ENCODE measurements at places on chromosomes 5 and 9.

DNA sequence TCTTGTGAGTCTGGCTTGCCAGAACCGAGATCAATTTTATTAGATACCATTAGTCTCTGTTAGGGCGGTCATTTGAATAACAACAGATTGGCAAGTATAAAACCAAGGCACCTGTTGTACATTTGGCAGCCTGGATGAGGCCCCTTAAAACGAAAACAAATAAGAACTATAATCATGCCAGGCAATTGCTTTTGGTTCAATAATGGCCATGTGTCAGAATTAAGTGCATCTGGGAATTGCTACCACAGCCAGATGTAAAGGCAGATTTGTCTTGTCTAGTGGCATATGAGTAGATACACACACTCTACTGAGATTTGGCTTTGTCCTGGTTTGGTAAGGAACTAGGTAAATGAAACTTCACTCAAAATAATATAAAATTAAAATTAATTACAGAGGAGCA is 1046.2 kb upstream of the DMAC1 start:
- no peak for DNase-seq

DNA sequence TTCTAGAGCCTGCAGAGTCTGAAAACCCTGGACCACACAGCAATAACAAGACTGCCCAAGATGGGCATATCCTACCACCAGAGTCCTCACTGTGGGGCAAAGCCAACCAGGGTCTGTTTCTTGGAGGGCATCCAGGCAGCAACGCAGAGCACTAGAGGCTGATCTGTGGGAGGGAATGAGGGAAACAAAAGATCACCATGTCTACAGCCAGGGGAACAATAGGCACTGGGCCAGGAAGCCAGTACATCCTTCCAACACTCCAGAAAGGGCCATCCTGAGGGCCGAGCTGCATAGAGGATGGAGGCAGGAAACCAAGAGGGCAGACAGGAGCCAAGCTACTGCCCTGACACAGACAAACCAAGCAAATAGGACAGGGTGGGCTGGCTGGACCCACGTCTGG is 416.1 kb upstream of the IRX4 start:
- no peak for DNase-seq

- no peak for DNase-seq
Observed at GRCh38 chr5:74556631-74557595, 83.6 kb downstream of the ENC1 start.

GRCh38 chr5:88829054-88829453 is 53.9 kb downstream of the MEF2C start:
- no peak for DNase-seq

DNA sequence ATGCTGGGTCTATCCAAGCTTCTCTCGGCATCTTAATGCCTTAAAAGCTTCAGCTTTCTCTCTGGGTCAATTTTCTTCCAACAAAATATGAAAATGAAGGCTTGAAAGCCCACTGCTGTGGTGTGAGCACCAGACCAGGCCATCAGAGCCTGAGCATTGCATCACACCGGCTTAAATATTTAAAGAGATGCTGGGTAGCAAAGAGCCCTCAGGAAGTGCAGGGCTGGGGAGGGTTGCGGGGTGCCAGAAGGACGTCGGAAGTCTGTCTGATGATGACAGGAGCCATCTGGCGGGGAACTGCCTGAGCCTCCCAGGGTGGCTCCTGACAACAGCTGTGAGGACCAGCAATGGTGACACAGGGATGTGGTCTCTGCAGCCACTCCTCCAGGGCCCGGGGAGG is 185.5 kb downstream of the OLFM1 start:
- no peak for DNase-seq

DNA sequence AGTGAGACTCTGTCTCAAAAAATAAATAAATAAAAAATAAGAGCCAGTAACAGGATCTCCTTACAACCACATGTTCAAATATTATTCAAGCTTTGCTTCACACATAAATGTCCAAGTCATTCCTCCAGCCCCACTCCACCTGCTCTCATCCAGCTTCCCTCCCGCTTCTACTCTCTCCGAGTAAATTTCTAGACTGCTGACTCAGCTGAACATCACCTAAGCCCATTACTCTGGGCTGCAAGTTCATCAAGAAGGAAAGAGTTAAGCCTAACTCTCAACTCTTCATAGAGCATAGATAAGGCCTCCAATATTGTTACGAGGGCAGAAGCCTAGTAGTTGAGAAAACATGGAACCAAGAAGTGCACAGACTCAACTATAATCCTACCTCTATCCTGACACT is 300.2 kb downstream of the FBXL17 start:
- DNase-seq, result no peak

GRCh38 chr5:66987949-66988838 is 208.4 kb downstream of the CD180 start:
- no peak for DNase-seq

DNA sequence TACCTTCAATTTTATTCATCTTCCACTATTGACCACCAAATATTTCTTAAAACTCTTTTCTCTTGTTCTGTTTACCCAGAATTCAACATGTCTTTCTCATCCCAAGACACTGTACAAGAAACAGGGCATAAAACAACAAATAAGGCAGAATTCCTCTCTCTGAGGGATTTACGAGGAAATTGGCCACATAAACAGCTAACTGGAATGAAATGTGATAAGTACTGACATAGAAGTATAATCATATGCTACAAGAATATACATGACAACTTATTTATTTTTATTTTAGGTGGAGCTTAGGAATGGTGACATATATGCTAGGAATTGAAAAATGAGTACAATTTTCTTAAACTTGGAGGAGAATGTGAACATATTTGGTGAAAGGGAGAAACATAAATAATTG is 48.8 kb upstream of the FBN2 start:
- DNase-seq, result no peak

GRCh38 chr5:90562341-90562740 is 3.7 kb downstream of the ADGRV1 start:
- DNase-seq, result no peak

GRCh38 chr9:70263421-70263820 is 4.6 kb downstream of the SMC5 start:
- no peak for DNase-seq

GRCh38 chr9:115442054-115442453 is 324.1 kb upstream of the TNC start:
- no peak for DNase-seq

DNA sequence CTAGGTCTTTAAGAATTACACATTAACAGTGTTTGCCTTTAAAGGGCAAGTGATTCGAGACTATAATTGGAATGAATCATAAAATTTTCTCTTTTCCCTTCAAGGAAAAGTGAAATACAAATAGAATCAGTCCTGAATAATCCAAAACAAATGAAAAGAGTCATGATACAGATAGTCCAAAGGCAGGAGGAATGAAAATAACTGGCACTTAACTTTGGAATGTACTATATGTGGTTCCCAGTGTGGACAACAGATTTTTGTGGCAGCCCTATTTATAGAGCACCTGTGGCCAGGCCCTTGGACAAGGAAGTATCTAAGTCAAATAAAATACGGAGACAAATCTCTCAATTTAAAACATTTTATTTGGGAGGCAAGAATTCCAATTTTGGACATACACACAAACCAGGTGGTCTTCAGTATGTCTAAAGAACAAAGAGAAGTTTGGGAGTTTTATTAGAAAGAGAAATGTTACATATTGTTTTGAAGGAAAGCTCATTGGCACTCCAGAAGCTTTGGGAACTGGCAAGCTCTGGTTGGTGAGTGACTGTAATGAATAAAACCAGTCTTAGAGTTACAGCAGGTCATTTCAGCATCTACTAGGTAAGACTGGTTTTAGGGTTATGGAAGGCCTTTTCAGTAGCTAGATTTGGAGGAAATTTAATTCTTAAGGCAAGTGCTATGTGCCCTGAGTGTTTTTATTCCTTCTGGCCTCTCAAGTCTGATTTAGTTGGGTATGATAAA is 116.0 kb upstream of the PAM start:
- no peak for DNase-seq

DNA sequence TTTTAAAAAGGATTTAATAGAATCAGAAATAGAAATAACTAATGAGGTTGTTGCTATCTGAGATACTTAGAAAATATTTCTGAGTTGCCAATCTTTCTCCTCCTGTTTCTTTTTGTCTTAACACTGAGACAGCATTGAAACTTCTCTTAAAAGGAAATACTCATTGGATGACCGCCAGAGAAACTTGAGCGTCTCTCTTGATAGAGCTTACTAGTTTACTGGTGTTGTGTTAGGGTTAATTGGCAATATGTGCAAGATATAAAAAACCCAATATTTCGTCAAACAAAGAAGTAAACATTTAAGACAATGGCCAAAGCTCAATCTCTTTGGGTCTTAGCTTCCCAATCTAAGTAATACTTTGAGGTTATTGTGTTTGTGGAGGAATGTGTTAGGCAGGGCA is 176.4 kb upstream of the CHD1 start:
- no peak for DNase-seq

DNA sequence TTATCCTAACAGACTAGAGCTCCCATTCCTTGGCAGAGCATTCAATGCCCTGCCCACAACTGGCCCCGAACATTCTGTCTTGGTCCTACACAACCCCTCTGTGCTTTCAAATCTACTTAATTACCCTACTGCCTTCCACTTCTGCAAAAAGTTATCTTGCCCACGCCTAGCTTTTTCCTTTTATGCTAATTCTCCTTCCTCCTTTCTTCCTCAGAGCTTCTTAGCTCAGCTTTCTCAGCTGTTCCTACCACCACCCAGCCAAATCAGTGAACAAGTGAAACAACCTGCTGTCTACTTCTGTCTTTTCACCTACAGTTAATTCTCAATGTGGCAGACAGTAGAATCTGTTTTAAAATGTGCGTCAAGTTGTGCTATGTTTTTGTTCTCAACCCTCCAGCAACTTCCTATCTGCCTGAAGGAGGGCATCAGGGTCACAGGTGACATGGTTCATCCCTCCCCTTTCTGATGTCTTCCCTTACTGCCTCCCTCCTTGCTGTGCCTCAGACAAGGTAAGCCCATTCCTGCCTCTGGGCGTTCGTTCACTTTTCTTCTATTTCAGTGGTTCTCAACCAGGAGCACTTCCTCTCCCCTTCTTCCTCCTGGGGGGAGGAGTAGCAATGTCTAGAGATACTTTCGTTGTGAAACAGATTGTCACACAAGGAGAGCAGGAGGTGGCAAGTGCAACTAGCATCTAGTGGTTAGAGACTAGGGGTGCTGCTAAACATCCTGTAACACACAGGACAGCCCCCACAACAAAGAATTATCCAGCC is 1.3 kb upstream of the REEP5 start:
- no peak for DNase-seq

DNA sequence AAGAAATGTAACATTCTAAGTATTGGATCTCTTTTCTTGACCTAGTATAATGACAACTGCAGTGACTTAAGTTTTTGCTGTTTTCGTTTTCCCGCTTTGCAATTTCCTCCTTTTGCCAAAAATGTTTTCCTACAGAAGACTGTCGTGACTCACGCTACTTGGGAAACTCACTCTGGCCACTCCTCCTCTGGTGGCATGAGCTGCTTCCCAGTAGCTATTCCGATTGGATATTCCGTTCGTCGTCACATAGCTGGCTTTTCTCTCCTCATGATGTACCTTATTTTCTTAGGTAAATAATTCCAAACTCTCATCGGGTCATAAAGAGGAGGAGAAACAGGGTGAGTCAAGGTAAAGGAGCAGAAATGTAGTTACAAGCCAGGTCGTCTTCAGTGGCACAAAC is 64.9 kb downstream of the GOLPH3 start:
- DNase-seq, result no peak

GRCh38 chr5:73106335-73106734 is 14.0 kb upstream of the TMEM171 start:
- no peak for DNase-seq

GRCh38 chr9:1320051-1320557 is 269.9 kb downstream of the DMRT2 start:
- DNase-seq, result no peak

DNA sequence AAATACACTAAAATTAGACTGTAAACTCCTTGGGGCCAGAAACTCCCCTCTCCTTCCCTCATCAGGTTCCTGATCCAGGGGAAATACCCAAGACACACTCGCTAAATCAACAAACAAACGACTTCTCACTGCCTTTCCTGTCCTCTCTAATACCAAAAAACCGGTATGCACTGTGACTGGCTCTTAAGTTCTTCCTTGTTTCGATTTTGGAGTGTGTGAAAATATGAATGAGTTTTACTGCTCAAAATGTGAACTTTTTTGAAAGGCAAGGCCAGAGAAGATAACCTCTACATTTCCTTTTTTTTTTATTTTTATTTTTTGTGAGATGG is 81.1 kb upstream of the EPB41L4B start:
- no peak for DNase-seq

GRCh38 chr5:140205952-140206351 is 31.0 kb downstream of the CYSTM1 start:
- no peak for DNase-seq

GRCh38 chr5:67042176-67043003 is 154.2 kb downstream of the CD180 start:
- DNase-seq, result no peak

GRCh38 chr5:111463311-111463710 is 49.0 kb downstream of the STARD4 start:
- no peak for DNase-seq

- no peak for DNase-seq
Observed at GRCh38 chr5:136636001-136636400, 270.7 kb upstream of the TRPC7 start.

- no peak for DNase-seq
Observed at GRCh38 chr9:81787747-81788632, 98.6 kb upstream of the TLE1 start.

DNA sequence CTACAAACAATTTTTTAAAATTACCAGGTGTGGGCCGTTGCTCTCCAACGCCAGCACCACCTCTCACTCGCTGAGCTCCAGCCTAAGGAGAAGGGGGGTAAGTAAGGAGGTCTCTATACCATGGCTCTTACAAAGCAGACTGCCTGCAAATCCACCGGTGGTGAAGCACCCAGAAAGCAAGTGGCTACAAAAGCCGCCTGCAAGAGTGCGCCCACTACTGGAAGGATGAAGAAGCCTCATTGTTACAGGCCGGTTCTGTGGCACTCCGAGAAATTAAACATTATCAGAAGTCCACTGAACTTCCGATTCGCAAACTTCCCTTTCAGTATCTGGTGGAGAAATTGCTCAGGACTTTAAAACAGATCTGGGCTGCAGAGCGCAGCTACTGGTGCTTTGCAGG is 46.0 kb downstream of the CDO1 start:
- DNase-seq, result no peak

DNA sequence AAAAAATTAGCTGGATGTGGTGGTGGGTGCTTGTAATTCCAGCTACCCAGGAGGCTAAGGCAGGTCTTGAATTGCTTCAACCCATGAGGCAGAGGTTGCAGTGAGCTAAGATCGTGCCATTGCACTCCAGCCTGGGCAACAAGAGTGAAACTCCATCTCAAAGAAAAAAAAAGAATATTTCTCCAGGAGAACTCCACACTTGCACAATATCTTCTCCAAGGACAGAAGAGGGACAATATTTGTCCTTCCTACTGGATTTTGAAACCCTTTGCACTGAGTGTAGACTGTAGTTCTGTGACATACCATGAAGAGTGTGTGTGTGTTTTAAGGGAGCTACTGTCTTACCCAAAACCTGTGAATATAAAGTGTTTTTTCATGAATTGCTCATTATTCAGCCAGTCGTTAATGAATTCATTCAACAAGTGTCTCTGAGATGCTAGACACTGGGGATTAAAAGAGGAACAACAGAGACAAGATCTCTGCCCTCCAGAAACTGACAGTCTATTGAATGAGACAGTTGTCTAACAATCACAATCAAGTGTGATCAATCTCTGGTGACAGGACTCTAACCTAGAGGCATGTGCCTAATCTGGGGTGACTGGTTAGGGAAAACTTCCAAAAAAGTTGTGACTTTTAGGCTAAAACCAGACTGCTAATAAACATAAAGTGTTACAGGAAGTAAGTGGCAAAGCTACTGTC is 9.8 kb upstream of the UBE2D2 start:
- DNase-seq, result no peak

GRCh38 chr5:32115985-32116384 is 58.1 kb downstream of the GOLPH3 start:
- no peak for DNase-seq

GRCh38 chr5:154358516-154359220 is 87.1 kb upstream of the SAP30L start:
- DNase-seq, result no peak

Data from caudate nucleus (tissue), 63 donors.